ENCODE measurements at places on chromosomes 1 and 21.

GRCh38 chr1:12615159-12615864 lies 2.7 kb downstream of the DHRS3 start:
- DNase-seq = no peak

DNA sequence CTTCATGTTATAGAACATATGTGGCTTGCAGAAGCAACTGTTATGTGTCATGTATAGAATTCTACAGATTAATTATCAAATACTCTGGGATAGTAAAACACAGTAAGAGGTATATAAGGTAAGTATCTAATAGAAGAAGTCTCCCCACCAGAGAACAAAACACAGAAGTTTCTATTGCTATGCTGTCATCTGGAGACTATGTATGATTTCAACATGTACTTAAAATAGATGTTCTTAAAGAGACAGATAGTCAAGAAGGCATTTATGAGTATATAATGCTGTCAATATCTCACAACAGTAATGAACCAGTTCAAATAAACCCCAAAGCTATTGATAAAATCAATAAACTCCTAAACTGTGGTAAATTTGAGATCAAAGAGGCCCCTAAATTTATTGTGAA lies 8.1 kb upstream of the ADCY10 start:
- no peak for DNase-seq

GRCh38 chr1:39297551-39297950 lies 93.1 kb downstream of the MACF1 start:
- DNase-seq = no peak

GRCh38 chr1:56080123-56080522 lies 499.2 kb downstream of the PLPP3 start:
- DNase-seq = no peak

- no peak for DNase-seq
Measured at GRCh38 chr1:155880950-155881349, 21.6 kb downstream of the SYT11 start.

DNA sequence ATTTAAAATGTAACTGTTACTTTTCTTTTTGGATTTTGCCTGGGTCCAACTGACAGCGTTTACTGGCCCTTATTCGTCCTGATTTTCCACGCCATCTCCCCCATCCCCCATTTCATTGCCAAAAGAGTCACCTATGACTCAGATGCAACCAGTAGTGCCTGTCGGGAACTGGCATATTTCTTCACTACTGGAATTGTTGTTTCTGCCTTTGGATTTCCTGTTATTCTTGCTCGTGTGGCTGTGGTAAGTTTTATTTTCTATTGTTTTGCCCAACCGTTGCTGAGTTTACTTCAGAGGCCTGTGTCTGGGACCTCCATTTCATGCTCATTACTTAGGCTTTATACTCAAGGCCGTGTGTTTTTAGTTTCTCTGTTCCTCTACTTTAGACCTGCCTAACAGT lies 9.3 kb downstream of the LEPR start:
- no peak for DNase-seq

DNA sequence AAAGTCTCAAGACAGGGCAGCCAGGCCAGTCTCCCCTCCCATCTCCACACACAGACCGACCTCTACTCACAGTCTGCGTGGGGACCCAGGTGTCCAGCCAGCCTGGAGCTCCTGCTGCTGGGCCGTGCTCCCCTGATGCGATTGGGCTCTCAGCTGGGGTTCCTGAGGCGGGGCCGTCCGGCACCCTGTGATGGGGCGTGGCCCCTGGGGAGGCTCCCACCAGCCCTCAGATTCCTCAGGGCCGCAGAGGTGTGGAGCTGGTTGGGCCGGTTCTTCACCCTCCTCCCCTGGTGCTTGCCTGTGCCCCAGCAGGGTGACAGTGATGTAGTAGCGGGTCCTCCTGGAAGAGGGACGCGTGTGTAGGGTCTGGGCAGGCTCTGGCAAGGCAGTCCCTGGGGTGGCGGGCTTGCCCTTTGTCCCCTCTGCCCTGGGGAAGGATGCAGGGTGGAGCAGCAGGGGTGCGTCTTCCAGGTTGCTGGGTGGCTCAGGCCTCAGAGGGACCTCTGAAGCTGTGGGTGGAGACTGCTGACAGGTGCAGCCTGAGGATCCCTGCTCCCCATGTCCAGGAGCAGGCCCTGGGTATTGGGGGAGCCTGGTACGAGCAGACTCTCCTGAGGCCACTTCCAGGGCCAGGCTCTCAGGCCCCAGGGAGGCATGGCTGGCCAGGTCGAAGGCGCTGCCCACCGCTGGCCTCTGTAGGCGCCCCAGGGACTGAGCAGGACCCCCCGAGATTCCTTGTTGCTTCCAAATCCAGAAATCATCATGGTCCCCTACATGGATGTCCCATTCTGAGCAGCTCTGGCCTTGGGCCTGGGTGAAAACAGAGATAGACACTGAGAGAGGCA lies at the start of gene CRYBG2:
Gene CRYBG2 (minus strand): TSS at position 155 of the 845 bp plus-strand sequence. CDS start 7,473 bp downstream, outside the sequence.
- DNase-seq = no peak

- DNase-seq = no peak
Measured at GRCh38 chr1:230979389-230979716, 459 bp downstream of the ARV1 start.

- DNase-seq = no peak
Measured at GRCh38 chr1:51203121-51203873, 32.8 kb upstream of the RNF11 start.

GRCh38 chr1:53747841-53748240 lies 8.9 kb upstream of the GLIS1 start:
- DNase-seq = no peak

DNA sequence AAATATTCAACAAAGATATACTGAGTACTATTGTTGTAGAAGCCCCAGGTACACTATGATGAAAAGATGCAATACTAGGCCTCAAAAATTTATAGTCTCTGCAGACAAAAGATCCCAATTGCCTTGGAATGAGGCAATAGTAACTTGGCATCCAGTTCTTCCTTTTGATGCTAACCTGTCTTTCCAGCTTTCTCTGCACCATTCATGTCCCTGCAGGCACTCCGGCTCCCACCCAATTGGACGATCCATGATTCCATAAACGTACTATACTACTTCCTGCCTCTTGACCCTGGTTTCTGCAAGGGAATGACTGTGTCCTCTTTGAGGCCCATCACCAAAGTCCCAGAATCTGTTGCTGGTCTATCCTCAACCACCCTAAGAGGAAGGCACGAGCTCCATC lies 8.0 kb upstream of the TAGLN2 start:
- no peak for DNase-seq

DNA sequence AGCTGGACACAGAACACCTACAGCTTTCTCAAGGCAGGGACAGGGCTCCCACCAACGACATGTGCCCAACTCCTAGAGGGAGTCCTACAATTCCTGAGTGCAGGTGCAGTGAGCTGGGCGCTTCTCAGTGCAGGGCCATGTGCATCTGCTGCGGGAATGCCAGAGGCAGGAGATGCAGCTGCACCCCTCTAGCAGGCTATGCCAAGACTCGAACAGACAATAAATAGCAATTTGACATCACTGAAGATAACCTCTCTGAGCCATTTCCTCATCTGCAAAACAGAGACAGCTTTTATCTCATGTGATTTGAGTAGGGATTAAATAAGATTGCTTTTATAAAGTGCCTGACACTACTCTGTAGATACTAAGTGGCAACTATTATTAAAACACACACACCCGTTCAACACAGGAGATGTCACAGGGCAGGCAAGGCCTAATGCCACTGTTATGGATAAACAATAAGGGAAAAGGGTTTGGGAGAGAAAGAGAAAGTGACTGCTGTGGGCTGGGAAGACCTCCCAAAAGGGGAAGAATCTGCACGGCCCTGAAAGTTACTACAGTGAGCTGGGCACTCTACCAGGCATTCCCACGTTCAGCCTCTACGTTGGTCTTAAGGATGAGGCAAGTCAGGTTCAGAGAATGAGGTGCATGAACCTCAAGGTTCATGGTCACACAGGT lies 5.7 kb downstream of the SLC9A1 start:
- DNase-seq = no peak

Data from H1 (cell line).